ENCODE measurements at places on chromosomes 4 and X. TPM values are rescaled to one million over a fixed set of nuclear protein-coding genes. Genes with fewer than 3 reads are reported as not detected.
A peak's percentile ranks its signal among the peaks of the same experiment; 100 is the strongest.

DNA sequence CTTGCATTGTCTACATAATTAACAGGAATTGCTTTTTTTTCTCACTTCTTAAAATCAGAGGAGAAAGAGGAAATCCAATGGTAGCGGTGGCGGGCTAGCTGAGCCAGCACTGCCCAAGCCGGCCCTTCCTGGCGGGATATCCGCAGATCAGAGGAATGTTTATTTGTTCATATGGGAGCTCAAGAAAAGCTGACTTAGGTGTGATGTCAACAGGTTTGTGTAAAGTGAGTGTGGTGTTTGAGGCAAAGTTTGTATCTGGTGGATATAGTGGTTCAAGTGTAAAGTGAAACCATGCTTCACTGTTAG is 466 bp upstream of the SLC39A8 start:
- no peaks in the 10 kb centered on the region for H3K27me3 ChIP-seq
- DNase-seq = no peak
- H3K27ac ChIP-seq = peak overlapping the region; percentile 80
- H3K36me3 ChIP-seq = no peaks in the 10 kb centered on the region
- peak overlapping the region; percentile 62 for H3K4me3 ChIP-seq
- peaks cover 11% of the 10 kb centered on the region for H3K4me1 ChIP-seq

DNA sequence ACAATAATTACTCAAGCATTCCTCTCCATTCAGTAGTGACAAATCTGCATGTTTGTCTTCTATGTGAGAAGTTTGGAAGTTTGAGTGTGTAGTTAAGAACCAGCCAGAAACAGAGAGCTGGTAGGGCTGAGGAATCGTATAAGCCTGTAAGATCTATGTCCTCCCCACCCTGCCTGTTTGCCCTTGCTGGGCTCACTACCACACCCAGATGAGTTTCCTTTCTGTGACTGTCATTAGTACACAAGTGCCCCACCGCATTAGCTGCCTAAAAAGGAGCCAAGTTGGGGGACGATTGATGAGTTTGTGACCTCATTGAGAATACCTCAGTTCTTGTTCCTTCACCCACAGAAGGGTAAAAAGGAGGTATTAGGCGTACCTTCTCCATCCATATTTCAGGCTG is 28.3 kb downstream of the DOCK11 start:
- no peak for DNase-seq
- H3K4me3 ChIP-seq = no peak overlapping the region
- no peaks in the 10 kb centered on the region for H3K4me1 ChIP-seq
- H3K27me3 ChIP-seq = no peaks in the 10 kb centered on the region
- H3K36me3 ChIP-seq = no peaks in the 10 kb centered on the region

SLC49A3 gene
- 12.0 TPM for total RNA-seq

AMER1 gene
- 3.5 TPM for total RNA-seq

- no peaks in the 10 kb centered on the region for H3K4me1 ChIP-seq
- H3K36me3 ChIP-seq = no peaks in the 10 kb centered on the region
- H3K4me3 ChIP-seq = no peak overlapping the region
- H3K27ac ChIP-seq = no peak overlapping the region
- DNase-seq = no peak
Measured at GRCh38 chrX:119802546-119802945, 11.1 kb upstream of the RPL39 start.

DNA sequence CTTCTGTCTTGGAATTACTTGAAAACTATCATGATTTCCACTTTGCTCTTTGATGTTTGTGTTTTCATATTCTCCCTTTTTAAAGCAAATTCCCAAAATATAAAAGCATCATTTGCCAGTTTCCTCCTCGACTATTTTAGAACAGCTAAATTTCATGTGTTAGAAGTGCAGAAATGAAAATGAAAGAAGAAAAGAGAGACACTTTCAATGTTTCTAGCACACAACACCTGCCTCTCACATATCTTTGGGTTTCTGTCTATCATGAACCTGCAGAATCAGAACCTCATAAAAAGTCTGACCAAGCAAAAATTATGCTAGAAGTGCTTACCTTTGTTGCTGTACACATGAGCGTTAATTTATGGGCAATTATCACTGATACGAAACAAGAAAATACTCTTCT is 1.9 kb upstream of the NEUROG2 start:
- no peak for DNase-seq
- no peak overlapping the region for H3K4me3 ChIP-seq
- H3K4me1 ChIP-seq = no peaks in the 10 kb centered on the region
- H3K27ac ChIP-seq = no peak overlapping the region

GRCh38 chr4:46425775-46426400 is 36.0 kb upstream of the GABRA2 start:
- DNase-seq = no peak
- H3K4me1 ChIP-seq = no peaks in the 10 kb centered on the region
- H3K27ac ChIP-seq = no peak overlapping the region
- H3K4me3 ChIP-seq = no peak overlapping the region
- no peaks in the 10 kb centered on the region for H3K36me3 ChIP-seq

SASH3 gene
- total RNA-seq = 2.1 TPM

- H3K36me3 ChIP-seq = peaks cover 40% of the 10 kb centered on the region
- no peaks in the 10 kb centered on the region for H3K4me1 ChIP-seq
- no peak for DNase-seq
- H3K27me3 ChIP-seq = no peaks in the 10 kb centered on the region
- peak overlapping the region; percentile 89 for H3K4me3 ChIP-seq
- peak overlapping the region; percentile 77 for H3K27ac ChIP-seq
Measured at GRCh38 chrX:47217121-47217851, 1.2 kb upstream of the CDK16 start.

TSPYL2 gene
- 39.9 TPM for total RNA-seq

FOXR2 gene
- total RNA-seq = not detected

SLC25A4 gene
- total RNA-seq = 918 TPM

AKAP14 gene
- not detected for total RNA-seq

GRCh38 chrX:144335402-144335801 is 451.5 kb downstream of the UBE2NL start:
- H3K4me3 ChIP-seq = no peak overlapping the region
- no peaks in the 10 kb centered on the region for H3K4me1 ChIP-seq
- H3K27me3 ChIP-seq = no peaks in the 10 kb centered on the region
- H3K27ac ChIP-seq = no peak overlapping the region
- DNase-seq = no peak
- no peaks in the 10 kb centered on the region for H3K36me3 ChIP-seq

- H3K4me1 ChIP-seq = no peaks in the 10 kb centered on the region
- H3K36me3 ChIP-seq = no peaks in the 10 kb centered on the region
- DNase-seq = no peak
- H3K27ac ChIP-seq = no peak overlapping the region
- no peak overlapping the region for H3K4me3 ChIP-seq
Measured at GRCh38 chr4:116668190-116668589, 417.2 kb downstream of the TRAM1L1 start.

DUSP9 gene
- not detected for total RNA-seq

GRCh38 chr4:119302073-119302832 is 19.7 kb downstream of the FABP2 start:
- H3K4me1 ChIP-seq = no peaks in the 10 kb centered on the region
- no peak for DNase-seq
- H3K27ac ChIP-seq = no peak overlapping the region
- H3K36me3 ChIP-seq = peaks cover 8% of the 10 kb centered on the region

- H3K4me3 ChIP-seq = no peak overlapping the region
- H3K27ac ChIP-seq = no peak overlapping the region
- no peak for DNase-seq
Measured at GRCh38 chr4:113316879-113317278, 267.4 kb downstream of the ANK2 start.

DNA sequence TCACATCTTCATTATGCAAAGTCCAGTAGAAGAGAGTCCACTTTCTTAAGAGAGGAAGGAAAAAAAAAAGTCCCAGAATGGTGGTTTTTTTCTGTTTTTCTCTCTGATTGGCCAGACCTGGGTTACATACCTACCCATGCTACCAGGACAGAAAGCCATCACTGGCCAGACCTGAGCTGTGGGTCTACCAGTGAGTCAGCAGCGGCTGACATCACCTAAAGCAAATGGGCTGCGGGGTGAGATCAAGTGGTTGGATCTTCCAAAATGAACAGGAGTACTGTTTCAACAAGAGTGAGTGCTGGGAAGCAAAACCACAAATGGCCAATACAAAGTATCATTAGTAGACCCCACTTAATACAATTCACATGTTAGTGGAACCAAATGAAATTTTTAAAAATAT is 1.6 kb upstream of the NDST3 start:
- no peaks in the 10 kb centered on the region for H3K36me3 ChIP-seq
- no peak overlapping the region for H3K27ac ChIP-seq
- H3K4me3 ChIP-seq = no peak overlapping the region
- H3K4me1 ChIP-seq = peaks cover 4% of the 10 kb centered on the region
